ENCODE measurements at places on chromosomes 16 and 17.

DNA sequence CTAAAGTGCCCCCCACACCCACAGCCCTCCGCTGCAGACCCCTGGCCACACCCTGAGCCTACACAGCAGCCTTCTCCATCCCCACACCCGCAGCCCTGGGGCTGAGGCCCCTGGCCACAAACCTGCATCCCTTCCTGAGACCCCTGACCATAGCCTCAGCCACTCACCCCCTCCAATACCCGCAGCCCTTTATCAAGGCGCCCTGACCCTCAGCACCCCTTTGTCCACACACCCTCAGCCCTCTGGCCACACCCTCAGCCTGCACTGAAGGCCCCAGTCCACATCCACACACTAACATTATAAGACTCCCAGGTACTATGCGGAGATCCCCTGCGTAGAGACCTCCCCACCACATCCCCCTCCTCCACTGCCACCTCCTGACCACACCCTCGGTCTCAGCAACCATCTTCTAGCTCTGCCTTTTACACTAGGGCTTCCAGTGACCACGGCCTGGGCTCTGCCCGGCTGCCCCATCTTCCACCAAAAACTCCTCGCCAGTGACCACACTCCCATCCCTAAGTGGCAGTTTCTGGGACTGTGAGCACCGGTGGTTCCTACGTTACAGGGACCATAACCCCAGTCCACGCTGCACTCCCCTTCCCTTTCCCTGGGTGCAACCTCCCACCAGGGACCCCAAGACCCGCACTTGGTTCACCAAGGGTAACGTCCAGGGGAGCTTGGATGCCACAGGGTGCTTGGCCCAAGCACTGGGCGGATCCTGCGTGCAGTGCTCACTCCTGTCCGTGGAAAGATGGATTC lies 818 bp downstream of the TPPP3 start:
- peak; percentile 27 for DNase-seq

- no peak for DNase-seq
These were observed 25.0 kb downstream of the NXN start for GRCh38 chr17:954431-955164.

- DNase-seq: no peak
These were observed 50.9 kb downstream of the ENGASE start for GRCh38 chr17:79125503-79125902.

DNA sequence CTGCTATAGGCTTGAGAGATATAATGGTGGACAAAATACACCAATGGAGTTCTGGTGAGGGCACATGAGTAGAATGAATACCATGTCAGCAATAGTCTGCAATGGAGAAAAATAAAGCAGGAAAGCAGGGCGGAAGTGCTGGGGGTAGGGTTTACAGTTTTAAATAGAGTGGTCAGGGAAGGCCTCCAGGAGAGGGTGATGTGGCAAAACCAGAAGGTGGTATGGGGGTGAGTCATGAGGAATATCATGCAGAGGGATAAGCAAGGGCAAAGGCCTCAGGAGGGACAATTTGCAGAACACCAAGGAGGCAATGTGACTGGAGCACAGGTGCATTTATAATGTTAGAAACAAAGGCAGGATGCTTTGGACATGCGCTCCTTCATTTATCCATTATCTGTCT lies 102.0 kb downstream of the ITFG1 start:
- DNase-seq: no peak

DNA sequence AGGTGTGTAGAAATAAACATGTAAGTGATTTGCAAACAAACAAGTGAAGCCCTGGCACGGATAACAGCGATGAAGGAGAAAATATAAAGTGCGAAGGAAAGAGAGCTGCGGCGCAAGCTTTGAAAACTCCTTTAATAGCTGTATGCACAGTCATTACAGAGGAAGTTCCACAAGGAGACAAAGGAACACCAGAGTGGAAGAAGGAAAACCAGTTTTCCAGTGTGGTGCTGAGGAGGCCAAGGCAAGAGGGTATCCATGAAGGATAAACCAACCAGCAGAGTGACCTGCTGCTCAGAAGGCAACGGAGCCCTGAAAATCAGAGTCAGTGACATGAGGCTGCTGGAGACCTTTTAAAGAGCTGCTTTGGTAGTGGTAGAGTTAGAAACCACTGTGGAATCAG lies 24.4 kb downstream of the METTL16 start:
- no peak for DNase-seq

- DNase-seq: no peak
These were observed 417.1 kb upstream of the SOX9 start for GRCh38 chr17:71703701-71704100.

DNA sequence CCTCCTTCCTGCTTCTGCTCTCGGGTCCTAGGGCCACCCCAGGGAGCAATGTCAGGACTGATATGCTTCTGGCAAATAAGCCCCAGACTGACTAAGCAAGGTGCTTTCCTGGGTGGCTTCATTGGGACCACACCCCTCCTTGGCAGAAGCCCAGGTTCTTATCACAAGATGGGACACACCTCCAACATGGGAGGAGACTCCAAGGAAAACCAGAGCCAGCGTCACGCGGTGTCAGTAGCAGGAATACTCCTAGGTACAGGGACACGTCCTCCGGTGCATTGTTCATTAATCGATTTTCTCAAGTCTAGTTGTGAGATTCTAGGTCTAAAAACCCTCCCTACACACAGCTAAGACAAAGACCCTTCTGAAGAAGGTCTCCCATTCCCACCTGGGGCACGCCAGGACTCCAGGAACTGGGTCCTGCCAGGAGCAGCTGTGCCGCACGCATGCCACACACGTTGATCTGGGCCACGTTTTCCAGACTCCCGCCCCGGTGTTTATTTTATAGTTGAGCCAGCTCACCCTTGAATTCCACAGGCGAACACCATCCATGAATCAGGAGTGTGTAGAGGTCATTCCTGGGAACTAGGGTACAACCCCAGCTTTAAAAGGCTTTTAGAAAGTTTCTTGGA lies 30.8 kb downstream of the FA2H start:
- no peak for DNase-seq

- DNase-seq: no peak
These were observed 26.4 kb upstream of the PITPNA start for GRCh38 chr17:1588821-1589585.

GRCh38 chr16:75099075-75099667 lies 17.4 kb downstream of the LDHD start:
- no peak for DNase-seq

DNA sequence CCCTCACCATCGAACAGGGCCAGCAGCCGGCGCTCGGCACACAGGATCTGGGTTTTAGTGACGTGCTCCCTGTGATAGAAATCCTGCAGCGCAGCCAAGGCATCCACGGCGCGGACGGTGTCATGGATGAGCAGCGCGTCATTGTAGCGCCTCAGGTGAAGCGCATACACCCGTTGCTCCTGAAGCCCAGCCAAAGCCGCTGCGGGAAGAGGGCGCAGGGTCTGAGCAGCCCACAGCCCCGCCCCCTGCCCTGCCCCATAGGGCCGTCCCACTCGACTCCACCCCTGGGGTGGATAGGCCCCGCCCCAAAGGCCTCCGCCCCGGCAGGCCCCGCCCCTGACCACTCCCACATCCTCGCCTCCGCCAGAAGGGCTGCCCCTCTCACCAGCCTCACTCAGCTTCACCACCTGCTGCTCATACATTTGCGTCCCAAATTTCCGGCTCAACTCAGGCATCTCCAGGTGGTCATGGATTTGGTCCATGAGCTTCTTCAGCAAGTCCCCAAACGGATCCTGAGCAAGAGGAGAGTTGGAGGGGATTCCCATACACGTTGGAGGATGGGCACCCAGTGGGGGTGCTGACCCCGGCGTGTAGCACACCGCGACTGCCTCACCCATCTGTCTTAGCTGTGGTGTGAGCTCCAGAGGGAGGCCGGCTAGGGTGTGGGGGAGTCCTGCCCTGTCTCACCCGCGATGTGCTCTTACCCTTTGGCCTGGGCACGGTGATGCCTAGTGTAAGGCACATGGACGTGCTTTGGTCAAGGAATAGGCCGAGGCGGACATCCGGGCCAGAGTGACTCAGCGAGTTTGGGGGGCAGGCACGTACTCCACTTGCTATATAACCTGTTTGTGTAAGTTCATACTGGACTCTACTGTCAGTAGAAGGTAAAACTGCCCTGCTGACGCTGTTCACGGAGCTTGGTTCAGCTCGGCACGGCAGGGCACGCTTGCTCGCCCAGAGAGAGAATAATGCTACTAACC lies 4.6 kb downstream of the DHX58 start:
- peak; percentile 93 for DNase-seq

GRCh38 chr16:67931712-67932461 lies at the start of gene CTRL:
TSS of gene CTRL (minus strand) at chr16:67931862. CDS start at chr16:67931852, 10 bp downstream.
- DNase-seq: no peak

- DNase-seq: no peak
These were observed 19.0 kb downstream of the SLC7A6 start for GRCh38 chr16:68283346-68283745.

- DNase-seq: no peak
These were observed 29.7 kb downstream of the ASIC2 start for GRCh38 chr17:33263396-33263795.

DNA sequence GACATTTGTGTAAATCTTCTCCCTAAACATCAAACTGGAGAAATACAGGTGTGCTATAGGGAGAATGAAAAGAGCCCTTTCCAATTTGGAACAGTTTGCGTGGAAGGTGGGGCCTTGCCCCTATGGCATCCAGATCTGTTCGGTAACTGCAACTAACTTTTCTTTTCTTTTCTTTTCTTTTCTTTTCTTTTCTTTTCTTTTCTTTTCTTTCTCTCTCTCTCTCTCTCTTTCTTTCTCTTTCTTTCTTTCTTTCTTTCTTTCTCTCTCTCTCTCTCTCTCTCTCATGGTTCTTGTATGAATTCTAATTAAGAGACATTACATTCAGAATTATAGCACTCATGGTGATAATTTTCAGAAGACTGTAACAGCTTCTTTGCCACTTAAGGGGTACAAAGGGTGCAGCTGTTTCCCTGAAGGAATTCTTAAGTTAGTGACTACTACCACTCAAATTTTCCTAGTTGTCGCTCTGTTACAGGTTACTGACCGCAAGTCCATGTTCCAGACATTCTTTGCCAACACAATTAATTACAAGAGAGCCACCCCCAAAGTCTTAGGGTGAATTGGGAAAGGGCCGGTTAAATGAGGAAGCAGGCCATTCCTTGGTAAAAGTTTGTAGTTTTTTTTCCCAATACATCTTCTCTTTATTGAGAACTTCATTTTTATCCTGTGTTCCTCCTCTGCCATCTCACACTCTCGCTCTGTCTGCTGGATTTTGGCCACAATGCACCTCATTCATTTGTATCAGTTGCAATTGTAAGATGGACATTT lies 69.8 kb downstream of the KSR1 start:
- no peak for DNase-seq

- DNase-seq: no peak
These were observed 32.6 kb upstream of the PIRT start for GRCh38 chr17:10870336-10871050.

DNA sequence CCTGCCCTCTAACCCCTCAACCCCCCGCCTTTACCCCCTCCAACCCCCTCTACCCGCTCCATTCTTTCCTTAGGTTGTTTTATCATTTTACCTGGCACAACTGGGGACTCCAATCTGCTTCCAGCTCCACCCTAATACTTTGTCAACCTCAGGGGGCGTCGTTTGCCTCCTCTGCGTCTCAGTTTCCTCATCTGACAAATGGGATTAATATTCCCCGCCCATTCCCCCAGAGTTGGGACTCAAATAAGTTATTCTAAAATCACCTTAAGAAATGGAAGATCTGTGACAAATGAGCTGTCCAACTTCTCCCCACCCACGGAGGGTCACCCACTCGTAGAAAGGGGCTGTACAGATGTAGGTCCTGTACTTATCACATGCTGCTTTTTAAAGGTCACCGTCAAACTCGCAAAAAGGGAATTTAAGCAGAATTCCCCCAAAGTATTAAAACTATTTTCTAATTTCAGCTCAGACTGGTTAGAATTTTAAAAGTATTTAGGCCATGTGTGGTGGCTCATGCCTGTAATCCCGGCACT lies 40.6 kb upstream of the CPNE2 start:
- no peak for DNase-seq

DNA sequence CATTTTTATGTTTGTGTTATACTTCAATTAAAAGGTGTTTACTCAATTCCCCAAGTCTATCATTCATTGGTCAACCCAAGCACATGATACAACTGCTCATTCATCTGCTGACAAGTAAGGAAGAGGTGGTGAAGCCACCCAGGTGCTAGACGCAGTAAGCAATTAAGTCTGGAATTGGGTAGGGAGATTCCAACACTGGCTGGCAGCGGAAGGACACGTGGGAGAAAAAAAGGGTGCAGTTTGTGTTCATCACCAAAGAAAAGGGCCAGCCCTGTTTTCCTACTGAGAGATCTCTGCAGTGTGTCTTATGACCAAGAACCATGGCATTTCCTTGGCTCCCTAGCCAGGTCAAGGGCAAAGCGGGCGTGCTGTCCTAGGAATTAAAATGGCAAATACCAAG lies 11.8 kb upstream of the ZNF23 start:
- DNase-seq: no peak

- no peak for DNase-seq
These were observed 121.8 kb downstream of the CYLD start for GRCh38 chr16:50863644-50864144.

DNA sequence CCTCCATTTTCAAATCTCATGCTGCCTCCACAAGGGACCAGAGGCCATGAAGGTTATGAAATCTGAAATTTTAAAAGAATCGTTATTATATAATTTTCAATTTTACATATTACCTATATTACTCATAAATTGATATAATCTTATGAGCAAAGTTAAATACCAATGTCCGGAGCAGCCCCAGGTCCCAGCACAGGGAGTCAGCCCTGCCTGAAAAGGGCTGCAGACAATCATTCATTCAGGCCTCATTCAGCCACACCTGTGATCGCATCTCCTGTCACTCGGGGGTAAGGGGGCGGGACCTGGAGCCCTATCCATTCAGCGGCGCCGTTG lies 172.5 kb downstream of the AHSP start:
- no peak for DNase-seq

- no peak for DNase-seq
These were observed 3.4 kb downstream of the TBX6 start for GRCh38 chr16:30088237-30088831.

DNA sequence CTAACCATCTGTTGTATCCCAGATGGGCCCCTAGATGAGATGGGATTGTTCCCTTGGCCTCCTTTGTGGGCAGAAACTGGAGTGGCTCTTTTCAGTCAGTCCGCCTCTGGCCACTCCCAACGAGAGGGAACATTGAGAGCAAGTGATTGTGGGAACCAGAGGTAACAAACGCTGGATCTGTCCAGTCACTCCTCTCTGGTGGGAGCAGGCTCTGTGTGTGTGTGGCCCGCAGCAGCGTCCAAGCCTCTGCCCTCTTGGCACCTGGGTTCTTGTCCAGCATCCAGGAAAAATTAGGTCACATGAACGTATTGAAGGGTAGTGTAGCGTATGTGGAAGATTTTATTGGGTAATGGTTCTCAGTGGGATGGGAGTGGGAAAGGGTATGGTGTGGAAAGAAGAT lies 101.9 kb upstream of the COX10 start:
- no peak for DNase-seq

Data from activated CD4-positive, CD25-positive, alpha-beta regulatory T cell treated with anti-CD3 and anti-CD28 coated beads, Interleukin-2, amount 50 U/mL, for 72 hours (primary cell).